ENCODE measurements at places on chromosomes 12 and 14.

DNA sequence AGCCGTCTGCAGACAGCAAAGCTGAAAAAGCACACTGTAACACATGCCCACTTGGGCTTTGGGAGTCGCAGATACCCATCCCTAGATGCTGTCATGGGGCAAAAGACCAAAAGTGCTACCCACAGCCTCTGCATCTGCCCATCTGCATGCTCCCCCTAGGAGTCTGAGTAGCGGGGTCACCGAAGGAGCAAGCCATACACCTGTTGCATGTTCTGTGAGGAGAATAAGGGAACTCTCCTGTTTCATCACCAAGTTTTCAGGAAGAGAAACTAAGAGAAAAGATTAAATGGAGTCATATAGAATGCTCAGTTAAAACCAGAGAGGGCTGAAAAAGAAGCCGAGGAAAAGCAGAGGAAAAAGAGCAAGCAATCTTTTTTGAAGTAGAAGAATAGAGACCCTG, 13.7 kb upstream of the ST8SIA1 start:
- DNase-seq: no peak

- DNase-seq: no peak
Observed at GRCh38 chr14:77882098-77882497, 82.2 kb downstream of the ADCK1 start.

DNA sequence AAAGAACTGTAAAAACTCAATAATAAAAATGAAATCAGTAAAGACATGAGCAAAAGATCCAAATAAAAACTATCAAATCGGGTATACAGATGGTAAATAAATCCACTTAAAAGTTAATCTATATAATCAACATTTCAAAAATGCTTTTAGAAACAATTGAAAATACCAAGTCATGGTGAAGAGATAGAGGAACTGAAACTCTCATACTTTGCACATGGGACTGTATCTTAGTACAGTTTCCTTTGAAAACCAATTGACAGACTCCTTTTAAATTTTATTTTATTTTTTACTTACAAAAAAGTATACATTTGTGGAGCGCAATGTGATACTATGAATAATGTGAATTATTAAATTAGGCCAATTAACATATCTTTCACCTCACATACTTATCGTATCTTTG, 98.6 kb upstream of the FAR2 start:
- no peak for DNase-seq

DNA sequence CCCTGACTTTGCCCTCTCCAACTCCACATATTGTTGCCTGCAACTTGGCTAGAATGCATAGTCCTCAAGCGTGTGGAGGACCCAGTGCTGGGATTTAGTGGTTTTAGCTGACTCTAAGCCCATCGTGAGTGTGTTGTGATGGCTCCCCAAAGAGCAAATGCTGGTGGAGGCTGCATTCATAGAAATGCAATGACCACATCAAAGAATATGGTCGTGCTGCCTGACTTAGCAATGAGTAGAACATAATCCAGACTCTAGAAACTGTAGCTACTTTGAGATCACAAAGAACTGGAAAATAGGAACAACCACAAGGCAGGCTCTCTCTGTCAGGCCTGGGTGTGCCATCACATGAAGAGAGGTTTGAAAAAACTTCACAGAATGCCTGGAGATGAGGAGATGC, 1.3 kb downstream of the DYRK4 start:
- DNase-seq: no peak

- DNase-seq: no peak
Observed at GRCh38 chr12:54716261-54716660, 68.1 kb upstream of the DCD start.
